RWPE2 (cell line): ENCODE measurements at places on chromosomes 11 and 22.

DNA sequence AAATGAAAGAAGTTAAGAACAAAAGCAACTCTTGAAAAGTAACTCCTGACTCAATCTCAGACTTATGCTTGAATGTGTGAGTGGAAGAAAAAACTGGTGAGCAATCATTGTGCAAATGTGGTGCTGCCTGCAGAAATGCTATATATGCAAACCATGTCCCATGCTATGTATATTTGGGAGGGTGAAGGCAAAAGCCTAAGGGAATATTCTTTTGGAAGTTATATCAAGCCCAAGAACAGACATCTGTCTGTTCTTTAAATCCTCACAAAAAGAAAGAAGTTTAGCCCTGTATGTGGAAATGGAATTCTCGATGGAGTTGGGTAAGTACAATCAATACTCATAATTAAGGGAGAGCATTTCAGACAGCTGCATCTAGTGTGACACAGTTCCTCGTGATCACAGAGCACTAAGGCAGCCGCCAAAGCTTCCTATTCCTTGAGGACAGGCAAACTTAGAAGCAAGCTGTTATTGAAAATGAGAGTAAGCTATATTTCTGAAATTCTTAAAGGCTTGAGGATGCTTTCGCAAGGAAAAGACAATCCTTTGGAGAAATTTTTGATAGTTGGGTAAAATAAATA is 406.5 kb upstream of the CHORDC1 start:
- no peak for DNase-seq

- DNase-seq: no peak
Measured at GRCh38 chr22:41564563-41564962, 3.8 kb downstream of the CSDC2 start.

DNA sequence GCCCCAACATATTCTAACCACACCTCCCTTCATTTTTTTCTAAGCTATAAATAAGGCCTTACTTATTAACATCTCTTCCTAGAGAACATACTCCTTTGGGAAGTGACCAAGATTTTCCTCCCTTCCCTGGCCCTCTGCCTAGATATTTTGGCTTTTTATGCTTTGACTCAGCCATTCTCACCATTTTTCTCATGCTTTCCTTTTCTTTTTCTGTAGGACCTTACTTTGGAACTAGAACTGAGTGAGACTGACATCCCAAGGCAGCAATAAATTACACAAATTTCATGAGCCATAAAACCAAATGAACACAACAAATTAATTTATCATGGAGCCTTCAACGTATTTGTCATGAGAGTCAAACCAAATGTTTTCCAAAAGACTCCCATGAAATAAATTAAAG is 142.7 kb upstream of the CTSC start:
- no peak for DNase-seq

DNA sequence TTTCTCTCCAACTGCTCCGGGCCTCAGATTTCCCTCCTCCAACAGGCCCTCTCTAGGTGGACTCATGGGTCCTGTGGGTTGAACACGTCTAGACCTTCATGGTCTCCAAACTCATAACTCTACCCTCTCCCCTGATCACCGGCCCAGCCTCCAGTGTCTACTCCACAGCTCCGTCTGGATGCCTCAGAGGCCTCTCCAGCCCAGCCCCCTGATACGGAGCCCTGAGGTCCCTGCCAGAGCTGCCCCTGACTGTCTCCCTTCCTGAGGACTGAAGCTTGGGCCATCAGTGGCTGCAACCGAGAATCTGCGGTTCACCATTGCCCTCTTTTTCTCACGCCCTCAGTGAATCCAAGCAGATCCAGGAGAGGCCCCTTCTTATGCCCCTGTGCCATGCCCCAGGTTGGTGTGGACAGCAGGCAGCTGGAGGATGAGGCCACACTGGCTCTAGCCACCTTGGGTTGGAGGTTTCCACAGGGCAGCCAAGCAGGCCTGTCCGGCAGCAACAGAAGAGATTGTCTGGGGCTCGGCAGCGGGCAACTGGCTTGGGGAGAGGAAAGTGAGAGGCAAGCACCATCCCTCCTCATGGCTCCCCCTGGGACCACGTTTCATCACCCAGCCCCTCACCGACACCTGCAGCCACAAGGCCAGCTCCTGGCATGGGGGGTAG is 104.6 kb upstream of the FGF3 start:
- DNase-seq: no peak

DNA sequence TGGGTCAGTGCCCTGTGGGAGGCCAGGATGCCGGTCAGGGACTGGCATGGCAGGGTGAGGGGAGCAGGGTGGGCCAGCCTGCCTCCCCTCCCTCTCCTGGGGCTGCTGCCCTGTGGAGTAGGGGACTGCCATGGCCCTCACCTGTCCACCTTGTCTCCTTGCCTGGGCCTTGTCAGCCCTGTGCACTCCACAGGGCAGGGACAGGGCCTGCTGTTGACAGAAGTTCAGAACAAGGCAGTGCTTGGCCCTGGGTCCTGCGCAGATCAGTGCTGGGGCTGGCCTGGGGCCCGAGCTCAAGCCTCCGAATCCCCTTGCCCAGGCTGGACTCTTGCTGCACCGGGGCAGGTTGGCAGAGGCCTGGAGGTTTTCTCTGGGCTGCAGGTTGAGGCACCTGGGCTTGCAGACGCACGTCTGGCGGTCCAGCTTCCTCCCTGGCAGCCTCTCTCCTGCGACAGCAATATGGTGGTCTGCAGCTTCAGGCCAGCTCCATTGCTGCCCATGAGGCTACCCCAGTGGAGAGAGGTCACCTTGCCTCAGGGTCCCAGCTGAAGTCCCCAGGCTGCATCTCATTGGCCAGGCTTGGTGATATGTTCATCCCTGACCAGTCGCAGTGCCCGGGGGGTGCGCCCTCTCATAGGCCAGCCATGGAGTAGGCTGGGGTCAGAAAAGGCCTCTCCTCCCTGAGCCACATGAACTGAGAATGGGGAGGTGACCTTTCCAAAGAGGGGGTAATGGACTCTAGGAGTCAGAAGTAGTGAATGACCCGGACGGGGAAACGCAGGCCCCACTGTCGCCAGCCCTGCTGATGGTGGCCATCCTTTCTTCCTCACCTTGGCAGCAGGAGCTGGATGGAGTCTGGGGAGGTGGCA is 21.5 kb upstream of the CHKA start:
- peak; percentile 39 for DNase-seq

- no peak for DNase-seq
Measured at GRCh38 chr11:95895815-95896214, 28.1 kb downstream of the MTMR2 start.

DNA sequence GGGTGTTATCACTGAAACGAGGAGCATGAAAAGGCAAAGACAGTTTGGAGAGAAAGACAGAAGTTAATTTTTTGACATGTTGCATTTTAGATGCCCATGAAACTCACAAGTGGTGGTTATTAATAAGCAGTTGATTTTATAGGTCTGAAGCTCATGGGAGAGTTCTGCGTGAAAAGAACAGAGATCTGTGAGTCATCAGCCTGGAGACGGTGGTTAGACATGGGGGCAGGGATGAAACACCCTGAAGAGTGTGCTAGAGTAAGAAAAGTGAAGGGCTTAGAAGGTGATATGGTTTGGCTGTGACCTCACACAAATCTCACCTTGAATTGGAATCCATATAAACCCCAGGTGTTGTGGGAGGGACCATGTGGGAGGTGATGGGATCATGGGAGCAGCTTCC is 289.1 kb upstream of the ISX start:
- DNase-seq: no peak

GRCh38 chr22:22812031-22812905 is 75.3 kb upstream of the IGLL5 start:
- no peak for DNase-seq

DNA sequence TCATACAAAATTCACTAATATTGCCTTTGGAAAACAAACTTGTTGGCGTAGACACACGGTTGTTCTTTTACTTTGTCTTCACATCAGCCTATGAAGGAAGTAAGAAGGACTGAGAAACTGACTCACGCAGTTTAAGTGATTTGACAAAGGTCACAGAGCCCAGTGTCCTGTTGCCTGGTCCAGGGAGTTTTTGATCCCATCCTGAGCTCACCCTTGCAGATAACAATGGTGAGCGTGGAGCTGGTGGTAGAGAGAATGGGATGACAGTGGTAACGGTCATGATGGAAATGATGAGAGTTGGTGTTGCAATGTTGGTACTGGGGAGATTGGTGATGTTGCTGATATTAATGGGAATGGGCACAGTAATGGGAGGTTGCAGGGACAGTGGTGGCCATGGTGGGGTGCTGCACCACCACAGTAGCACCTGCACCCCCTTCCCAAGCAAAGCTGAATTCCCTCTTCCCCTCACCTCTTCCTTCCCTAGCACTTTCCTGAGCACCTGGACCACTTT is 22.0 kb downstream of the CREB3L1 start:
- no peak for DNase-seq

DNA sequence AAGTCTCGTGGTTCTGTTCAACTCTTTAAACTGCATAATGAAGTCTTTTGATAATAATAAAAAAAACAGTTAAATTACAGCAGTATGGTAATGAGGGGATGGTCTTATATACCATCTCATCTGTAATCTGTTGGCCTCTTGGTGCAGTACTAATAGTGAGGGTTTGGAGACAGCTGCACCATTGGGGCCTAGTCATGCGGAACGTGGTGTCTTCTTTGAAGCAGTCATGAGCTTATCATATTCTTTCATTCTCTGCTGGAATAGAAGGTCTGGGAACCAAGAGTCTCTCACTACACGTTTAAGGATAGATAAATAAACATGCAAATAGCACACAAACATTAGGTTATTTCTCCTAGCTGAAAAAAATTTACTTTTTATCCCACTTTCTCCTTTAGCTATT is 40.9 kb upstream of the OR9Q1 start:
- no peak for DNase-seq

DNA sequence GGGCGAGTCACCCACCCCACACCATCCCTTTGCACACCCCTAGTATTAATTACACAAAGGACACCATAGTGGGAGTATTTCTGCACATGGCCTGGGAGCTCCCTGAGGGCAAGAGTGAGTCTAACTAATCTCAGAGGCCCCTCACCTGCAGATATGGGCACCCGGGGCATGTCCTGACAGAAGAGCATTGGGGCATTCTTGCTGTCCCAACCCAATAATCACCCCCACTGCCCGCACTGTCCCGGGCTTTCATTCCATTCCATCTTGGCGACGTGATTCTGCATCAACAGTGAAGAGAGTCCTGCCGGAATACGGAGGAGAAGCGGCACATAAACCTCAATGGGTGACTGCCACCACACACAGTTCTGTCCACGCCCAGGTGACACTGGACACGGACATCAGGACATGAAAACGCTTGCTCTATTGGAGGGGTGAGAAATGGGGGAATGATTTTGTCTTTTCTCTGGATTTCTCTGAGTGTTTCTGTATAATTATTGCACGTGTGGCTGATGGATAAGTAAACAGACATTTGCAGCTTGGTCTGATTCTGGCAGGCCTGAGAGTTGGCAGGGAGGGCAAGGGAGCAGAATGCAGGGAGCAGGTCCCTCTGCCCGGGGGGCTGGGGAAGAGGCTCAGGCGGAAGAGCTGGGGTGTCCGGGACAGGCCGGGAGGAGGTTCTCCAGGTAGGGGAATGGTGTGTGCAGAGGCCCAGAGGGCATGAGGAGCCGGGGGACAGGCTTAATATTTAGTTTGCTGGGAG is 38.2 kb downstream of the SCUBE1 start:
- DNase-seq: no peak

DNA sequence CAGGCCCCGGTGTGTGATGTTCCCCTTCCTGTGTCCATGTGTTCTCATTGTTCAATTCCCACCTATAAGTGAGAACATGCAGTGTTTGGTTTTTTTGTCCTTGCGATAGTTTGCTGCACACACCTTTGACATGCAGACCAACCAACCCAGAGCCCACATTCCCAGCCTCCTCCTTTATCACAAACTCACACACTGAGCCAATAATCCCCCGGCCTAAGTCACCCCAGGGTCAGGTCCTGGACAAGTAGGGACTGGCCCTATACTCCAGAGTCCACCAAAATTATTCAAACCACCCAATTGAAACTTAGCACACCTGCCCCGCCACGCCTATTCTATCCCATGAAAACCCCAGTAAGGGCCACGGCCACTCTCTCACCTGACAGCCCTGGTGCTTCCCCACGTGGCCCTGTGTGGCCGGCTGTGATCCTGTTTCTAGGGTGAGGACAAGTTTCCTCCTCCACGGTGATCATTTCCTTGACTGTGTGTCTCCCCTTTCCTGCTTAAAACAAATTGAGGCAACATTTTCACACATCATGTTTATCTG is 83.1 kb upstream of the SLC22A12 start:
- no peak for DNase-seq

DNA sequence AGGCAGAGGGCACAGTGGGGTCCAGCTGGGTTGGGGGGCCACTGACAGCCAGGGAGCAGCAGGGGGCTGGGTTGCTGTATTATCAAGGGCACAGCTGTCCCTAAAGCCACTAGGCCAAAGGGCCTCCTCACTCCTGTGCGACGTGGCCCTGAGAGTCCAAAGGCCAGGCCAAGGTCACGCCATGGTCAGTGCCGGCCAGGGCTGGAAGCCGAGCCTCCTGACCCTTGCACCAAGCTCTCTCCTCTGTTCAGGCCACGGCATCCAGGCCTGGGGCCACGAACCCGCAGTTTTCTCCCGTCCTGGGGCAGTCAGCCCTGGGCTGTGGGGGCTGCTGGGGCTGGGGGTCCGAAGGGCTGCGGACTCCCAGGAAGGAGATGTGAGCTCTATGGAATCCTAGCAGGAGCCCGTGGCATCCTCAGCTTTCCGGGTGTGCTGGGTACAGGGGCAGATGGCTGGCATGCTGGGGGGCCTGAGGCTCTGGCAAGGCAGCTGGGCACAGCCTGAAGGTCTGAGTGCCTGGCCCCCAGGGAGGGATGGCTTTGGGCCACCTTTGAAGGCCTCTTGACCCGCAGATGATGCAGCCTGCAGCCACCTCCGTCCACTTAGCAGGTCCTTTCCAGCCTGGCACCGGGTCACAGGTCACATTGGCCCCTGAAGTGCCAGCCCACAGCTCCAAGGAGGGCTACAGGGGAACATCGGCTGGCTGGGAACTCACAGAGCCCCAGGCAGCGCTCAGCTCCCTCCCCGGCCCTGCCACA is 17.3 kb upstream of the PPARA start:
- no peak for DNase-seq

DNA sequence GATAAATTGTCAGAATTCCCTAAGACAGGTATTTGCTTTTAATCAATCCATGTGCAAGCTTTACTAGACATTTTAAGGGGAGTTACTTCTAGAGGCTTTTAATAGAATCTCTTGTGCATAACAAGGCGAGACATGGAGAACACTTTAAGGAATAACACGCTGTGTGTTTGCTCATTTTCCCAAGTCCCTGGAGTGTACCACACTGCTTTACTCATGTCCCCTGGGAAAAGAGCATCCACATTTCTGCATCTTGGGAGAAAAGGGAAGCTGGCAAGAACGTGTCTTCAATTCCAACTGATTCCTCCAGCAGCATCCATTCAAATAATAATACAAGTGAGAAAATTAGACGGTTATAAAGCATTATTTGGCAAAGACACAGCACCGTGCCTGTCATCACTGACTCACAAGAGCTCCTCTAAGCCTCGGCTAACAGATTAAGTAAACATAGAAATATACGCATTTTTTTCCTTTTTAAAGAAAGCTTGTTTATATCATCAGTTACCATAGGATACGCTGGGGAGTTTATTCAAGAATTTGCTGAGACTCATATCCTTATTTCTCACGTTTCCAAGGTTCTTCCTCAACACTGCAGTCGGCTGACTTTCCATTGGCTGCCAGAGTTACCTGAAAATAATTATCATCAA is 121.5 kb downstream of the CD44 start:
- no peak for DNase-seq

GRCh38 chr11:95768521-95768920 is 21.1 kb downstream of the FAM76B start:
- no peak for DNase-seq

GRCh38 chr11:130522284-130522961 is 74.0 kb downstream of the ADAMTS15 start:
- DNase-seq: peak; percentile 79

- no peak for DNase-seq
Measured at GRCh38 chr11:105609832-105610781, at the start of gene GRIA4. Gene GRIA4 (plus strand): TSS chr11:105610073. CDS start chr11:105610998, 925 bp downstream.

- no peak for DNase-seq
Measured at GRCh38 chr11:19020831-19021230, 39.7 kb downstream of the MRGPRX2 start.
